ENCODE measurements at places on chromosomes 1 and 21.

- peak; percentile 100 for DNase-seq
These were observed 14.7 kb downstream of the PPIE start for GRCh38 chr1:39753132-39754025.

DNA sequence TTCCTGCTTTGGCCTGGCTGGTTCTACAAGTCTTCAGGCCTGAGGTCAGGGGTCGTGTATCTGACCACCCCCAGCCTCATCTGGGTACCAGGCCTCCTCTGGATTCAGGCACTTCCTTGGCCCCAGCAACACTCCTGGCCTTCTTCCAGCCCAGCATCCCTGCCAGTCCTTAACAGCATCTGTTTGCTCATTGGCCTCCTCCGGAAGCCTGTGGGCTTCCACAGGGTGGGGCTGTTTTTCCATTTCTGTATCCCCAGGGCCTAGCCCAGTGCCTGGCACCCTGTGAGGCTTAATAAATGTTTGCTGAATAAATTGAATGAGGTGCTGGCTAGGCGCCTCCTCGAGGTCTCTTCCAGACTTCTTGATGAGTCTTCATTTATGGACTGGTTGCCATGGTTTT is 21.5 kb upstream of the GPR37L1 start:
- peak; percentile 67 for DNase-seq

DNA sequence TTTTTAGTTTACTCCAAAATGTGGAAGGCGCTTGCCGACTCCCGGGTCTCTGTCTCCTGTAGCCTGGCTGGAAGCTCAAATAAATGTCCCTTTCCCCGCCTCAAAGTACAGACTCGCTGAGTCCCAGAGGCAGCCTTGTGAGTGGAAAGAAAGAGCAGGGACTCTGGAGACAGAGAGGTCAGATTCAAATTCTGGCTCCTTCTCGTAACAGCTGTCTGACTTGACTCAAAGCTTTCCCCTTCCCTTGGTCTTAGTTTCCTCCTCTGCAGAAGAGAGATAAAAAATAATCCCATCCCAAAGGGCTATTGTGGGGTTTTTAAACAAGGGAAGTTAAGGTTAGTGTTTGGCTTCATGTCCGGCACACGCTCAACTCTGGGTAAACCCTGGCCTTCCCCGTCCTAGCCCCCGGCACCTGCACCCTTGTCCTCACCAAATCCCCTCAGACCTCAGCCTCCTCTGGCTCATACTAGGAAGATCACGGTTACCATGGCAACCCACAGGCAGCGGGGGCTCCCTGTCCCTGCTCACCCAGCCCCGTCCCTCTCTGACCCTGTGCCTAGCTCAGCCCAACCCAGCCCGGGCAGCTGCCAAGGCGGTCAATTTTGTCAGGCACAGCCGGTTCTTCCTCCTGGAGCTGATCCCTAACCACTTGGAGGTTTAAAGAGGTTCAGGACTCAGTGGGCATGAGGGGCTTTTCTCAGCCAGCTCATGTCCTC is 49.2 kb upstream of the IGSF21 start:
- DNase-seq, result no peak

- DNase-seq, result no peak
These were observed 22.9 kb downstream of the HYI start for GRCh38 chr1:43430831-43431230.

DNA sequence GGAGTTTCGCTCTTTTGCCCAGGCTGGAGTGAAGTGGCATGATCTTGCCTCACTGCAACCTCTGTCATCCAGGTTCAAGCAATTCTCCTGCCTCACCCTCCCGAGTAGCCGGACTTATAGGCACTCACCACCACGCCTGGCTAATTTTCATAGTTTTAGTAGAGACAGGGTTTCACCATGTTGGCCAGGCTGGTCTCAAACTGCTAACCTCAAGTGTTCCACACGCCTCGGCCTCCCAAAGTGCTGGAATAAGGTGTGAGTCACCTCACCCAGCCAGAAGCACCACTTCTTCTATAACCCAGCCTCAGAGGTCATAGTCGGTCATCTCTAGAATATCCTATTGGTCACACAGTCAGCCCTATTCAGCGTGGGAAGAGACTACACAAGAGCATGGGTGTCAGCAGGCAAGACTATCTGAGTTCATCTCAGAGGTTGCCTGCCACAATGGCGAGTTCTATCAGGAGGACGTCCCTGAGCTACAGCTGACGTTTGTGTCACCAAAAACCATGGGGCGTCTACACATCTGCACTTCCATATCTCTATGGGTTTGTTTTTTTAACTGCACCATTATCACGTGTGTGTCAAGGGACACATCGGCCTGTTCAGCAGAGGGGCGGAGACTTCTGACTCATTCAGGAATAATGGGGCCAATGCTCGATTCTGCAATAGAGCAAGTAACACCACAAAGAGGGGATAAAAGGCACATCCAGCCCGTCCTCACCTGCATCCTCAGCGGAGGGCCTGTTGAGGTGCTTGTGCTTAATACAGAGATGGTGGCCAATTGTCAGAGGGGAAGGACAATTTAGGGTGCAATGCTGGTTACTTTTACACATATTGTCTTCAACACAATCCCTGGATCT is 256.3 kb upstream of the IRF2BP2 start:
- DNase-seq, result no peak

- DNase-seq, result no peak
These were observed 737 bp downstream of the HES4 start for GRCh38 chr1:998995-999724.

GRCh38 chr1:64505232-64505943 is 35.5 kb downstream of the CACHD1 start:
- no peak for DNase-seq

- no peak for DNase-seq
These were observed 115.0 kb downstream of the TGFB2 start for GRCh38 chr1:218459878-218460711.

- DNase-seq, result no peak
These were observed 35.4 kb downstream of the CENPF start for GRCh38 chr1:214638459-214638807.

DNA sequence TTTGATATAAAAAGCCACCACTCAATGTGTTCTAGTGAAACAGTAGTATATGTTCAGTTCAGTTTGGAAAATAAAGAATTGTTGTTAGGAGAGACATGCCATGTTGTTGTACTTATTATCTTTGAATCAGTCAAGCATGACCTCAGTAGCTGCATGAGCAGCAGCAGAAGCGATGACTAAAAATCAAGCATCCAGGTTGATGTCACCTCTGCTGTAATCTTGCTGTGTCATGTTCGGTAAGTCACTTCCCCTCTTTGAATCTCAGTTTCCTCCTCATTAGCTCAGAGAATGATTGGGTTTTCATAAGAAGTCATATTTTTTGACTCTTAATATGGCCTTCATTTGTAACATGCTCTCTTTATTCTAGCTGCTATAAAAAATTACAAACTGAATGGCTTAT is 428.4 kb upstream of the B3GALT2 start:
- no peak for DNase-seq

DNA sequence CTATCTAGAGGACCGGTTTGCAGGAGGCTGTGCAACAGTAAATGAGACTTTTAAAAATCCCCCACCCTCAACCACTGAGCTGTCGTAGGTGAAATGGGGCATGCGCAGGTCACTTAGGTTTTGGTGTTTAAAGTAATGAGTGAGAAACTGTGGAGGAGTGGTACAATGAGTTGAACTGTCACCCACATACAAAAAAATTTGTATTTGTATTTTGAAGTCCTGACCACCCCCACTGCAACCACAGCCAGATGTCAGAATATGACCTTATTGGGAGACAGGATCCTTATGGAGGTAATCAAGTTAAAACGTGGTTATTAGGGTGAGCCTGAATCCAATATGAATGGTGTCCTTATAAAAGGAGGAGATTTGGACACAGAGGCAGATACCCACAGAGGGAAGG is 1.6 kb upstream of the IRF6 start:
- no peak for DNase-seq

DNA sequence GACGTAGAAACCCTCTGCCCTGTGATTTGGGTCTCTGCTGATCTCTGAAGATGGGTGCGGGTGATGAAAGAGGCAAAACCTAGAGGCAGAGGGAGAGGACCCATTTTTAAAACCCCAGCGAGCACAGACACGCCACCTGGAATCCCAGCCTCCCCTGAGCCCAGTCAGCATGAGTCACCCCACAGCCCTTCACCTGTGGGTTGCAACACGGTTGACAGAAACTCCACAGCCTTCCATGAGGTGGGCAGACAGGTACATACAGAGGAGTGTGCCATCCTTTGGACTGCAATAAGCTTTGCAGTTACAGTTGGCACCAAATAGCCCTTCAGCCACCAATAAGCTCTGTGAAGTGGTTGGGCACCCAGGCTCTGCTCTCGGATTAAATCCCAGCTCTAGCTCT is 2.1 kb upstream of the GRHL3 start:
- DNase-seq, result no peak

DNA sequence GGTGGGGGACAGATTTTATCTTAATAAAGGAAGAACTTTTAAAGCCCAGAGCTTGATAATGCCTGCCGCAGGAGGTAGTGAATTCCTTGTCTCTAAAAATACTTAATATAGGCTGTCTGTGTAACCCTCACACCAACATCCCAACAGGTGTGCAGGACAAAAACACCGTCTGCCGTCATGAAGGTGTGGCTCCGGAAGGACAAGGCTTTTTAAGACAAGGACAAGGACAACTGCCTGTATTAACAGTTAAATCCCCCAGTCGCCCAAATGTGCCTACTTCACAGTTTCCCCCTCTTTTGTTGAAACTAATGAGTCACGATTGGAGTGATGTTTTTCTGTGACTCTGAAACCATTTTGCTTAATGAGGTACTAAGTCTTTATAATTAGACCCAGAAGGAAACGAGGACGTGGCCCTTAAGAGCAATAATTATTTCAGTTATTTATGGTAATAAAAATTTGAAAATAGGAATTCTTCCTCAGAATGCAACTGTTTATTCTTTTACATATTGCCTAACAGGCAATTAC is 27.3 kb upstream of the SPATA6 start:
- DNase-seq, result no peak

GRCh38 chr1:167077128-167077867 is 12.9 kb downstream of the GPA33 start:
- no peak for DNase-seq

DNA sequence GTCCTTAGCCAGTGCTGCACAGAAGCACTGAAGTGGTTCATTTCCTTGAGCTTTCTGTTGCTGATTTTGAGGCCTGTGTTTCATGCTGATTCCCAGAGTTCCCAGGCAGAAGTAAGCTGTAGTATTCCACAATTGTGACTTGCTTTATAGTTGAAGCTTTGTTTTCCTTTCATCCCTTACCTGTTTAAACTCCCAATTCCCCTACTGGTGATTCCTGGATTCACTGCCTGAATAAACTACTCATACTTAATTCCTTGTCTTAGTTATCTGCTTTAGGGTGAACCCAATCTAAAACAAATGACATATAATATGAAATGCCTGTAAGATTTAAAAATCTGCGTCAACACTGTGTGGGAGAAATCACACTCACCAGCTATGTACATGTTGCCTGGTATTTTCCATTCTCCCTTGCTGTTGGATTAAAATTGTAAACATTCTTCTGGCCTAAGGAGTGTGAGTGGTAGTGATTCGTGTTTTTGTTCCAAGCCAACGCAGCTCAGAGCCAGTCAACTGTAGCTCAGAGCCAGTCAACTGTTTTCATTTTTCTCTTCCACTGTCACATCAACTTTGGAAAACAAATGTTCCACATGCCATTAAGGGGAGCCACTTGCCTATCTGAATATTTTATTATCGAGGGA is 879.4 kb downstream of the MRPL39 start:
- DNase-seq, result no peak

GRCh38 chr1:7642781-7643529 is 128.1 kb upstream of the VAMP3 start:
- no peak for DNase-seq

- DNase-seq, result no peak
These were observed 18.2 kb upstream of the STMN1 start for GRCh38 chr1:25924454-25924853.

- no peak for DNase-seq
These were observed 153.7 kb downstream of the TENT5C start for GRCh38 chr1:117759535-117759934.

GRCh38 chr21:20998456-20998789 is 214 bp downstream of the NCAM2 start:
- DNase-seq, result no peak

DNA sequence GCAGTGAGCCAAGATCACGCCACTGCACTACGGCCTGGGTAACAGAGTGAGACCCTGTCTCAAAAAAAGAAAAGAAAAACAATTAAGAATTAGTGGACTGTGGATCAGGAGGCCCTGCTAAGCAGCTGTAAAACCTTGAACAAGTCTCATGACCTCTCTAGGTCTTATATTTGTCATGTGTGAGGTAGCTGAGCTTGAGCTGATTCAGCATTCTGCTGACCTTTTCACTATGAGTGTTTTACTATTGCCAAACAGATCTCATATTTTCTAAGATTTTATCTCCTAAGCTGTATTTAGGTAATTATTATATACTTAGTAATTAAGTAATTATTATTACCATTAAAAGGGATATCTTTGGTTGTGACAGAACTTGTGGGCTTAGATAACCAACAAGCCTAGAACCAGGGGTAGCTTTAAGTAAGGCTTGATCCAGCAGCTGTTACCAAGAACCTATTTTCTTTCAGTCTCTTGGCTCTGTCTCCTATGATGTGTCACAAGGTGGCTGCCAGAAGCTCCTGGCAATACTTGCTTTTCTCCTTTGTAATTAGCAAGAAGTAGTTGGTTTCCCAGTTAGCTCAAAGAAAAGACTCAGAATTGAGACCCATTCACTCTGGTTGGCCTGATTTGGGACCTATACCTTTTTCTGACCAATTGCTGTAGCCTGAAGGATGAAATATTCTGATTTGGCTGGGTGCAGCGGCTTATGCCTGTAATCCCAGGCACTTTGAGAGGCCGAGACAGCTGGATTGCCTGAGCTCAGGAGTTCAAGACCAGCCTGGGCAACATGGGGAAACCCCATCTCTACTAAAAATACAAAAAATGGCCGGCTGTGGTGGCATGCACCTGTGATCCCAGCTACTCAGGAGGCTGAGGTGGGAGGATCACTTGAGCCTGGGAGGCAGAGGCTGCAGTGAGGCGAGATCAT is 8.5 kb upstream of the ZC3H12A start:
- DNase-seq, result no peak

GRCh38 chr1:4702932-4703331 is 48.5 kb downstream of the AJAP1 start:
- DNase-seq, result no peak

- no peak for DNase-seq
These were observed 69.6 kb downstream of the DMAP1 start for GRCh38 chr1:44282704-44283426.

DNA sequence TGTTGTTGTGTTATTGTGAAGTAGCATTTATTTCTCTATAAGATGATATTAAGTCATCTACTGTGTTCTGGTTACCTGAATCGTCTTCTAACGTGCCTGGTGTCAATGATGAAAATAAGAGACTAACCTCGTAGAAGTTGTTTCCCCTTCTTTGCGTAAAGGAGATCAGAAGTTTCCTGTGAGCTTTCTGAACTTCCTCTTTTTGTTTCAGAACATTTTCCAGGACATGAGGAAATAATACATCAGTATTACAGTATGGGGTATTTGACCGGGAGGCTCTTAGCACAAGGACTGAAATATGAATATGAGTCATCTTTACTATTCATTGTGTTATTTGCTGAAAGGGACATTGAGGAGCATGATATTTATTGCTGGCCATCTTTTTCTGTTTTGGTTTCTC is 1.3 kb downstream of the ST6GALNAC3 start:
- no peak for DNase-seq
